ENCODE measurements at places on chromosomes 12 and 14.

DNA sequence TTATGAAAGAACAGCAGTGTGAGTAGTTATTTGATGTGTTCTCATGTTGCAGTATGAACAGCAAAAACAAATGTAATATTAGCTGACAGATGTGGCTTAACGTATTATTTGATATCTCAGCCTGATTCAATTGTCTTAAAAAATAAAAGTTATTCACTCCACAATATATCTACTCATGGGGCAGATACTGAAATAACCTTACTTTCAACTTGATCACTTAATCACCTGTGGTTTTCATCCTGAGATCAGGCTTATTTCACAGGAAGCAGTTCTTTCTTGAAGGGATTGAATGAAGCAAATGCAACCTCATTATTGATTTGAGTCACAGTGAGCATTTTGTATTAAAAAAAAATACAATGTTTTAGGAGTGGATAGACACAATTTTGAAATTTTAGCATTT, 90.3 kb downstream of the AKAP6 start:
- DNase-seq = no peak

- DNase-seq = no peak
Observed at GRCh38 chr14:60589442-60589841, 59.8 kb downstream of the SIX1 start.

DNA sequence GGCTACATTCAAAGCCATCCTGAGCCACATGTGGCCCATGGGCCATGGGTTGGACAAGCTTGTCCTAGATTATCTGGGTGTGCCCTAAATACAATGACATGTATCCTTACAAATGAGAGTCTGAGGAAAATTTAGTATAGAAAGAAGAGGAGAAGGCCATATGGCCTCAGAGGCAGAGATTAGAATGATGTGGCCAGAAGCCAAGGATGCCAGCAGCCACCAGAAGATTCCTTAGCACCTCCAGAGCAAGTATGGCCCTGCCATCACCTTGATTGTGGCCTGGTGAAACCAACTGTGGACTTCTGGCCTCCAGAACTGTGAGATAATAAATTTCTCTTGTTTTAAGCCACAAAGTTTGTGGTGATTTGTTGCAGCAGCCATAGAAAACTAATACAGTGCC, 436.9 kb downstream of the RGS6 start:
- DNase-seq = no peak

GRCh38 chr12:3871356-3871755, 1.8 kb downstream of the PARP11 start:
- no peak for DNase-seq

GRCh38 chr14:34629344-34629656, 648 bp downstream of the SNX6 start:
- DNase-seq = no peak

DNA sequence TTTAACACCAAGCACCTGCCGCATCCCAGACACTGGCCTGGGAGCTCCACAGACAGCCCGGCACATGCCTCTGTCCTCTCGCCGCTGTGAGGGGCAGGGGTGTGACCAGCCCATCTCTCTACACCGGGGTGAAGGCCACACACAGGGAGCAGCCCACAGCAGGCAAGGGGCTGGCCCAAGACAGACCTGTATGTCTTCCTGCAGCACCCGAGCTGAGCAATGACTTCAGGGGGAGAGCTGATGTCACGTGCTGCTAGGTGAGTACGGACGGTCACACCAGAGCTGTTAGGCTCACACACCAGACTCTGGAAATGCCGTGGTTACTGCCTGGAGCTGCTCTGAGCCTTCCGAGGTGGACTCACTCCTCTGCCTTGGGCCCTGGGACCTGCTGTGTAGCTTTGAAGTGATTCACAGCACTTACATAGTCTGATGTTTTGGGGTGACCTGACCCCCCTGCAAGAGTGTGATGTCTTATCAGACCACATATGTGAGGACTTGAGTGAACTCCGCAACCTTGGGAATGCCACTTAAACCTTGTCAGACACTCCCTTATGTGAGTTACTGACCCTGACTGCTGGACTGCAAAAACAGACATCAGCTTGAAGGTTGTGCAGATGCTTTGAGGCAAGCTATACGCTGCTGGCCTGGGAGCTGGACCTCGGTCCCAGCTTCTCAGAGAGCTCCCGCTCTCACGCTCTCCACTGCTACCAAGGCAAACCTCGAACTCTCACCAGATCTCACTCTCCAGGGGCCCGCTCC, 1.8 kb downstream of the XRCC3 start:
- DNase-seq = no peak

- peak; percentile 83 for DNase-seq
Observed at GRCh38 chr12:6038160-6038559, 86.3 kb downstream of the VWF start.

DNA sequence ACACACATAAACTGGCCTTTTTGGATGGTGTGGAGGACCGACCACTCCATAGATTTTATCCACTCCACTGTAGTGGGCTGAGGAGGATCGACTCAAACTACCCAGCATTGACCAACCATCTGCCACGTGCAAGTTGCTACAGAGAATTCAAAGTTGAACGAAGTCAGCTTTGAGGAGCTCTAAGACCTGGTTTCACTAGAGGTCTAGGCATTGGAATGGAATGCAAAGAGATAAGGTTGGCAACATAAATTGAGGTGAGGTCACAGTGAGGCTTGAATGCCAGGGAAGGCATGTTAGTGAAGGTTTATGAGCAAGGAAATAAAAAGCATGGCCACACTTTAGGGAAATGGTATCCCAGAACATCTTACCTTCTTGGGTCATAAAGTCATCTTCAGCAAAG, 14.5 kb downstream of the VWF start:
- no peak for DNase-seq

DNA sequence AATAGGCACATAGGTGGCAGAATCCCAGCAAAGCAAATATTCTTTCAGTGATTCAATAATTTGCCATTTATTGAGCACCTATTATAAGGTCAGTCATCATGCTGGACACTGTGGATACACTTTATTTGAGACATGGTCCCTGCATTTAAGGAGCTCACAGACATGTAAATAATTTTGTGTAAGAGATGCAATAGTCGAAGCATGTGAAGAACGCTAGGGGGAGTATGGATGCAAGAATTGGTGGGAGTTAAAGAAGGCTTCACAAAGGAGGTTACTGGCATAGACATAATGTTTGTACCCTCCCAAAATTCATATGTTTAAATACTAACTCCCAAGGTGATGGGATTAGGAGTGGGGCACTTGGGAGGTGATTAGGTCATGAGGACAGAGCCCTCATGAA, 260.6 kb upstream of the GARIN6 start:
- DNase-seq = peak; percentile 24

GRCh38 chr14:50002926-50003212, 110.0 kb downstream of the ARF6 start:
- no peak for DNase-seq

DNA sequence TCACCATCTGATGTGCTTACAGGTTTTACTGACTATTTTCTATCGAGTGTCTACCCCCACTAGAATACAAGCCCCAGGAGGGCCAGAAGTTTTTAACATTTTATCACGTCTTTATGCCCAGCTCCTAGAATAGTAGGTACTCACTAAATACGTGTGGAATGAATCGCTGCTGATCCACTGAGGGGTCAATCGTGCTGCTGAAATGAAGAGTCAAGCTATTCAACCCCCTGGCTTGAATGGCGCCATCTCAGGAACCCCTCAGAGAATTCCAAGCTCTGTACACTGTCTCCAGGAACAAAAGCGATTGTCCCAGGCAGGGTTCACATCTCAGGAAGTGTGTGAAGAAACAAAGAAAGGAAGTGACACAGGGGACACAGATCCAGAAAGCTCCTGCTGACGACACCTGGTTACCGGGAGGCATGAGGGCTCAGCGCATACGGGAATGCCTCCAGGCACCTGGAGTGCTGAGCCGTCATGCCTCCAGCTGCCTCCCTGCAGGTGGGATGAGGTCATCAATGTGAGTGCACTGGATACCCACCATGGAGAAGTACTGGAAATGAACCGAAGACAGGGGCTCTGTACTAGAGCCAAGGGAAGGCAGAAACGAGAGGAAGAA, 45.6 kb downstream of the PITPNM2 start:
- DNase-seq = no peak

- no peak for DNase-seq
Observed at GRCh38 chr12:80364056-80364455, 80.0 kb upstream of the PTPRQ start.

DNA sequence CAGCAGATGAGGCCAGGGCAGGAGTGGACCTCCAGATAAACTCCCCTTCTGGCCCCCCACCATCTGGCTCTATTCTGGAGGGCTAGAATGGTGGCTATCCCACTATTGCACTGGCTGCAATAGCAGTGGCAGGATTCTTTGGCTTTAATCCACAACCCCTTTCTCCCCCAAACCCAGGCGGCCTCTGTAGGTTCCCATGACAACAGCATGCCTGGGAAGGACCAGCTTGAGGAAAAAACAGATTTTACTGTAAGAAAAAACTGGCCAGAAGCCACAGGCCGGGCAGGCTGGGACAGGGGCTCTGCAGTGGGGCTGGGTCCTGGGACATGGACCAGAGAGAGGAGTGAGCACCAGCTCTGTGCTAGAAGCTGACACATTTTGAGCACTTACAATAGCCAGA, 13.6 kb upstream of the ACVR1B start:
- no peak for DNase-seq

GRCh38 chr14:42391146-42391834, 784.6 kb downstream of the LRFN5 start:
- no peak for DNase-seq

- DNase-seq = peak; percentile 19
Observed at GRCh38 chr12:77204083-77204482, 138.7 kb upstream of the E2F7 start.

- DNase-seq = no peak
Observed at GRCh38 chr14:103340480-103341212, 6.6 kb downstream of the EIF5 start.

GRCh38 chr14:70784886-70785285, 24.4 kb downstream of the MAP3K9 start:
- DNase-seq = no peak

- DNase-seq = no peak
Observed at GRCh38 chr12:4745249-4745648, 25.0 kb downstream of the GALNT8 start.

DNA sequence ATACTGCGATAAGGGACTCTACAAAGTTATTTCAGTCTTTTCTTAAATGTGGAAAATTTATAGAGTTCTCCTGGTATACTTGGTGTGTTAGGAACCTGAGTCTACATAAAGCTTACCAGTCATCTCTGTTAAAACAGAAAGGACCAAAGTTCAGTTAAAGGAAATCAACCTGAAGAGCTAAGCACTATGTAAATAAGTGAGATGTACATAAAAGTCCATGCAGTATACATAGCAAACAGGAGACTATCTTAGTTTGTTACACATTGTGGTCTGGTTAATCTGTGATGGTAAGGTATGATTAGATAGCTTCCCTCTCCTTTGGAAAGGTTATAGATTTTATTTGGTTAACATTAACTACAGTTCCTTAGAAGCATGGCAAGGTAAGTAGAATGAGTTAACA, 75.9 kb downstream of the ATP2B1 start:
- no peak for DNase-seq

DNA sequence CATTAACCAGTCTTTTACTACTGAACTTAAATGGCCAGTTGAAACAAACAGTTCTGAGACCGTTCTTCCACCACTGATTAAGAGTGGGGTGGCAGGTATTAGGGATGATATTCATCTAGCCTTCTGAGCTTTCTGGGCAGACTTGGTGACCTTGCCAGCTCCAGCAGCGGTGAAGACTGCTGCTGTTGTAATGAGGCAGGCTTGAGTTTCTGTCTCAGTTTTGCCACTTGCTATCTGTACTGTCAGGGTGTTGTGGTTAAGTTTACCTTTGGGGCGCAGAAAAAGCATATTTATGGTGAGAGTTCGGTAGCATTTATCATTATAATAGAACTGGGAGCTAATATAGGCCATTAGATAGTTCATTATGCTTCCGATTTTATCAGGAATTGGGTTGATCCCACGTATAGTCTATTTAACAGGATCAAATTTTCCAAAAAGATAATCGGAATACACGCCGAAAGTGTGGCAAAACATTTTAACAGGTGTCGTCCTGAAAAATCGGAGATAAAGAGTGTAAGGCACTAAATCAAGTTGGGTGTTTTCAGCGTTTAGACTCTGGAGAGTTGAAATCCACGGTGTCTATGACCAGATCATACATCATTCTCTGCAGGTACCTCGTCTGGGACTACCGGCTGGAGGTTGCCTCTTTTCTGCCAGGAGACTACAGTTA, 688 bp upstream of the NECAP1 start:
- DNase-seq = no peak

- DNase-seq = no peak
Observed at GRCh38 chr14:23070262-23071129, 13.2 kb upstream of the CDH24 start.

GRCh38 chr12:54082397-54082892, 28.8 kb downstream of the HOXC4 start:
- peak; percentile 27 for DNase-seq

DNA sequence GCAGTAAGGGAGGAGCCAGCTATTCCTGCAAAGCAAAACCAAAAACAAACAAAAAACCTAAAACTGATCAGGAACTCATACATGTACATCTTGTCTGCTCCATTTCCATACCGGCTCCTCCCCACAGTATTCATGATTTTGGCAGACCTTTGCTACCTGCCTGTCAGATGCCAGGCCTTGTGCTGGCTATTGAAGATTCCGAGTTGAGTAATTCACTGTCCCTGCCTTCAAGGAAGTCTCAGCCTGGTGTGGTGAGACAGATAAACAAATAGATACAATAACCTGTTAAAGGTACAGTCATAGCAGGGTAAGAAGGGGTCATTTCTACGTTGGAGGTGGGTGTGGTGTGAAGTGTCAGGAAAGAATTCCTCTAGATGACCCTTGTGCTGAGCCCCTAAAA, 42.7 kb downstream of the SUSD6 start:
- no peak for DNase-seq

DNA sequence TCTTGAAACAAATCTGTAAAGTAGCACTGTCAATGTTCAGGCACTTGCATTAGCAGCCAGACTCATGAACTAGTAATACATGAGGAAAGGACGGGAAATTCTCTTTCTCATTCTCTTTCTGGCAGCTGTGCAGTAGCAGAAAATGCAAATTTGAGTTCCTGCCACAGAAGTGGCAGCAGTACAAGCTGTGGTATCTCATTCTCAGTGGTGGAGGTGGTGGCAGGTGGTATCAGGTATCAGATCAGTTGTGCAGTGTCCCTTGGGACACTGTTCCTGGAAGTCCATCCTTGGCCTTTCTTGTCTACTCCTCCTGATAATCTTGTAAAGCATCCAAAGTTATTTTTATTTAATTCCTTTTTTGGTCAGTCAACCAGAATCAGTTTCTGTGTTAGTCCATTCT, 103.0 kb downstream of the C12orf42 start:
- no peak for DNase-seq

GRCh38 chr14:64296561-64296960, 2.4 kb upstream of the ESR2 start:
- DNase-seq = no peak

GRCh38 chr14:44700694-44701093, 193.6 kb upstream of the FSCB start:
- DNase-seq = no peak

Data from iPS-NIHi11 (cell line).